T-helper 1 cell (primary cell): ENCODE measurements at places on chromosomes 6 and 20.

DNA sequence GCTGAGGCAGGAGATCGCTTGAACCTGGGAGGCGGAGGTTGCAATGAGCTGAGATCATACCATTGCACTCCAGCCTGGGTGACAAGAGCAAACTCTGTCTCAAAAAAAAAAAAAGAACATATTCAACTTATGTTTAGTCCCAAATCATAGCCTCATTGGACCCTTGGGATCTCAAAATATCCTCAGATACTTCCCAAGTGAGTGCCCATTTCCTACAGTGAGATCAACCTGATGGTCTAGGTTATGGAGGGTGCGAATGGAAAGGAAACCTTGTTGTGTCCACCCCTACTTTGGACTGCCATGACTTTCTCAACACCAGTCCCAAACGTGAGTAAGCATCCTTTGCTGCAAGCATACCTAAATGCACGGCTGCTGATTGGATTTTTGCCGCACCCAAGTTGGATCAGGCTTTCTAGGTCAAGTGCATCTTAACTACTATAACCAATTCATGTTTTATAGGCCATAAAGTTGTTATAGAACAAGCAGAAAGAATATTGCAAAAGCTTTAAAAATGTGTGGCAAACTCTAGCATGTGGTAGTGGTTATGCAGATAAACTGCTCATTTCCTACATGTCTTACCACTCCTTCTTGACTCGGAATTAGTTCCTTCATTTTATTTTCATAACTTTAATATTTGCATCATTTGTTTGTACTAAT lies 131.2 kb downstream of the PLEKHG1 start:
- DNase-seq, result no peak

DNA sequence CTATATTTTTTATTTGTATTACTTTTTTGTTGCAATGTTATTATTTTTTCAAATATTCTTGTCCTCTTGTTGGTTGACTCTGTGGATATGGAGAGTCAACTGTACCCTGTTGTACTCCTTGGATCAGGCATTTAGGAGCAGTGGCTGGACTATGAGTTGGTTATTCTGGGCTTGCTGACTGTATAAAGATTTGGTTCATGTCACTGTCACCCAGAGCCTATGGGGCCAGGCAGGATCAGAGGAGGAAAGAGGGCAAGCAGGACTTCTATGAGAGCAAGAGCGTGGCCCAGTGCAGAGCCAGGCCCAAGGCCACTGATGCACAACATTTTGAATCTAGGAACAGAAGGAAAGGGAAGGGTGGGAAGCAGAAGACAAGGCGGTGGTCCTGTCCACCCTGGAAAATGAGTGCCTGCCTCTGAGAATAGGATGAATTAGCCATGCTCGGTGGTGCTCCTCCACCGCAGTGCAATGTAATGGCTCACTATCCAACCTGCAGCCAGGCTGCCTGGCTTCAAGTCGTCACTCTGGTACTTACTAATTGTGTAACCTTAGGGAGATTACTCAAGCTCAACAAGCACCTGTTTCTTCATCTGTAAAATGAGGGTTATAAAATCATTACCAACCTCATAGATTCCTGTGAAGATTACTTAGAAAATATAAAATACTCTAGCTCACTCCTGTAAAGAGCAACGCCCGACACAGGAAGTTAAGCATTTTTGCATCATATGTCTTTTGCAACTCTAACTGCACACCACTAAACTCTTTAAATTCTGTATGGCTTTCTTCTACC lies 192.1 kb downstream of the KCNQ5 start:
- no peak for DNase-seq

DNA sequence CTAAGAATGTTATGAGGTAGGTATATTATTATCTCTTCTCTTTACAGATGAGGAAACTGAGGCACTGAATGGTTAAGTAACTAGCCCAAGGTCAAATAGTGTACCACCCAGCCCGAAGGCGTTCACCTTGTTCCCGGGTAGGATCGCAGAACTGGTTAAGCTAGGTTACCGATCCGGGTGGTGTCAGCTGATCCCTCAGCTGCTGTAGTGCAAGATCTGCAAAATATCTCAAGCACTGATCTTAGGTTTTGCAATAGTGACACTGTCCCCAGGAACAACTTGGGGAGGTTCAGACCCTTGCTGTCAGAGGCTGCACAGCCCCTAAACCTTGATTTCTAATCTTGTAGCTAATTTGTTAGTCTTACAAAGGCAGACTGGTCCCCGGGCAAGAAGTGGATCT lies 28.1 kb downstream of the SLC52A3 start:
- DNase-seq, result no peak

- DNase-seq, result no peak
Observed at GRCh38 chr20:61263084-61263695, 11.1 kb downstream of the CDH4 start.

DNA sequence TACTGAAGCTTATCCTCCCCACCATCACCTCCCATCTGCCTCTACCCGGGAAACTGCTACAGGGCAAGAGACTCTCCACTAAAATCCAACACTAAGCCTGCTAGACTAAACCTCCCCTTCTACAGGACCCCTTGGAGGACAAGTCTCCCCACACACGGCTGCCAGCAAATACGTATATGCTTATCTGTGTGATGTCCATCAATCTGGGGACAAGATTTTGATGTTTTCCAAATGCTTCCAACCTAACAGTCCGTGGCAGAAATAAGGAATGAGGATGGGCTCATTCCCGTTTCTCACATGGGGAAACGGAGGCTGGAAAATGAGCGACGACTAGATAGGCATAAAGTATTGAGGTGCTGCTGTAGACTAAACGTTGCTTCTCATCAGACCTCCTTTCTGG lies 1.8 kb downstream of the KCNK5 start:
- DNase-seq, result no peak

DNA sequence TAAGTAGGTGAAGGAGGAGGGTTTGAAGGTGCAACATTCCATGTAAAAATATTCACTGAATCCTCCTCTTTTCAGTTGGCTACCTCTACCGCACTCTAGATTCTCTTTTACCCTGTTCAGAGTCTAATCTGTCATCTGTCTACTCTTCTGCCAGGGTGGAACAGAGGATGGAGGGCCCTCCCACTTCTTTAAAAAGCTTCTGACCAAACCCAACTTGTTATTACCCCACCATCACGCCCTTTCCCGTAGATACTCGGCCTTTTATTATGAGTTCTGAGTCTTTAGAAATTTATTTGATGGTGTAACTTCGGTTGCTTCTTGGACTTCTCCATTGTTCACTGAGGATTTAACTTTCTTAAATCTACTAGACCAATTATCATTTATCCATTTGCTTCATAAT lies 11.7 kb downstream of the STX11 start:
- no peak for DNase-seq

DNA sequence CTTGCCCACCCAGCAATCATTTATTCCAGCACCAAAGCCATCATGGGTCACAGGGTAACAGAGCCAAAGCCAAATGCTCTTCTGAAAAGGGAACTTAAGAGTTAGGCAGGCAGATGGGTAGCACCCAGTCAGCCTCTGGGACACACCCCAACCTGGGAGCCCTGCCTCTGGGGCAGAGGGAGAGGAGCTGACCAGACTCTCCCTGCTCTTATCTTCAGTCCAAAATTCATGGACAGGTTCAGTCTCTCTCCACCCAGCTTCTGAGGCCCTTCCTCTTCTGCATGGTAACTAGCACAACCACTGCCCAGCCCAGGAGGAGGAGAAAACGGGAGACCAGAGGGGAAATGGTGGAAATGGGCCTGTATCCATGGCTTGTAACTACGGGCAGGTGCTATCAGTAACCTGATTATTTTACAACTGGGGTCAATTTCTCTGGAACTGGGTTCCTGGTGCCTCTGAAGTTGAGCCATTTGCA lies 105.4 kb downstream of the NOL4L start:
- DNase-seq, result no peak

DNA sequence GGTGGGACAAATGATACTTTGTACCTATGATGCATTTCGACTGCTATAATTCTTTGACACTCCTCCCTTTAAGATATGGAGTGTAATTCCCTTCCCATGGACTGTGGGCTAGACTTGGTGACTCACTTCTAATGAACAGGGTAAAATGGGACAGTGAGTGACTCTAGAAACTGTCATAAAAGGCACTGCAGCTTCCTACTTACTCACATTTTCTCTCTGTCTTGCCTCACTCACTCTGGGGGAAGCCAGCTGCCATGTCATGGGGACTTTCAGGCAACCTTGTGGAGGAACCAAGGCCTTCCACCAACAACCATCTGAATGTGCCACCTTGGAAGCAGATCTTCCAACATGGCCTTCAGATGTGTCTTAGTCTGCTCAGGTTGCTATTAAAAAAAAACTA lies 12.9 kb upstream of the GFOD1 start:
- no peak for DNase-seq

GRCh38 chr6:132995432-132995831 lies 181.1 kb downstream of the RPS12 start:
- no peak for DNase-seq

DNA sequence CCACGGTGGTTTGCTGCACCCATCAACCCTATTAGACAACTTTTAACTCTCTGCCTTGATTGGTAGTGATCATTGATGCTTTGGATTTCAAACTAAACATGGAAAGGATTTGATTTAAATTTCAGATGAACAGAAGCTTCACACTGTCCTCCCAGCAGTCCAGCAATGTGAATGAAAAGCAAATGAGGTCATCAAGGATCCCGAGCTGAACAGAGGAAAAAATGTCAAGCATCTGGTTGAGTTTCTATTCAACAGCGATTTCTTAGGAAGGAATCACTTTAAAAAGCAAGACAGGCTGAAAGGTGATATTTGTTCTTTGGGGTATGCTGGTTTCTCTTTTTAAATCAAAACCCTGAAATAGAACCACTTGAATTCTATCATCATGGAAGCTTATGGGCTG lies 10.6 kb upstream of the SAMD3 start:
- no peak for DNase-seq

DNA sequence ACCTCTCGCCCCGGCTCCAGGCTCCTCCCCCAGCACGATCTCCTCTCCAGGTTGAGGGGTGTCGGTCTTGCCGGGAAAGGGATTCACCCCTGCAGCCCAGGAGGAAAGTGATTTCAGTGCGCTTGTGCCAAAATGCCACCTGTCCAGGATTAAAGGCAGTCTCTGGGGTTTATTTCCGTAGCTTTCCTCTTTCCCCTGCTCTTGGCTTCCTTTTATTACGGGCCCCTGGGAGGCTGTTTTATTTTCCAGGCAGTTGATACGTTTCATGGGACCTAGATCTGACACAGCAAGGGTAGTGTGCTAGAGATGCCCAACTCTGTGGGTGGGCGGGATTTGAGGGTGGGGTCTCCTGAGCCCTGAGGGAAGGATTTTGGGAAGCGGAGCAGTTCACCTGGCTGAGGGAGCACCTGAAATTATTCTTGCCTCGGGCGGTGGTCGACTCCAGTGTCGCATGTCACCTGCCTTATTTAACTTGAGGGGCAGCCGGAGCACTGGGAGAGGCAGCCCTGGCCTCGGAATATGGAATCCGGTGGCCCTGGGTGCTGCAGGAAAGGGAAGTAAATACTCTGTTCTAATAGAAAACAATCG lies 9.5 kb upstream of the NKX2-2 start:
- DNase-seq, result no peak

DNA sequence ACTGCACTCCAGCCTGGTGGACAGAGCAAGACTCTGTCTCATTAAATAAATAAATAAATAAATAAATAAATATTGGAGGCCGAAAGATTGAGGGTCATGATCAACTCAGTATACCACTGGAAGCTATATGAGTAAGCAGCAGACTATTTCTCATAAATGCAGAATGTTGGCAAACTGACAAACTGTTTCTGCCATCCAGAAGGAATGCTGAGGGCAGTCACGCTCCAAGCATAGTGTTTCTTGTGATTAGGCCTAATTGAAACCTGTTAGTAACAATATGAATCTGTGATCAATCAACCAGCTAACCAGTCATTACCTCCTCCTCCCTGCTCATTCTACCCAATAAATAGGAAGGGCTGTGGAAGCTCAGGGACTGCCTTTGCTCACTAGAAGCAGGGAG lies 15.2 kb upstream of the KCNK15 start:
- no peak for DNase-seq

GRCh38 chr20:56358070-56358469 lies 704 bp upstream of the FAM210B start:
- DNase-seq, result no peak

- DNase-seq, result no peak
Observed at GRCh38 chr6:1624851-1625781, 15.4 kb downstream of the FOXC1 start.

DNA sequence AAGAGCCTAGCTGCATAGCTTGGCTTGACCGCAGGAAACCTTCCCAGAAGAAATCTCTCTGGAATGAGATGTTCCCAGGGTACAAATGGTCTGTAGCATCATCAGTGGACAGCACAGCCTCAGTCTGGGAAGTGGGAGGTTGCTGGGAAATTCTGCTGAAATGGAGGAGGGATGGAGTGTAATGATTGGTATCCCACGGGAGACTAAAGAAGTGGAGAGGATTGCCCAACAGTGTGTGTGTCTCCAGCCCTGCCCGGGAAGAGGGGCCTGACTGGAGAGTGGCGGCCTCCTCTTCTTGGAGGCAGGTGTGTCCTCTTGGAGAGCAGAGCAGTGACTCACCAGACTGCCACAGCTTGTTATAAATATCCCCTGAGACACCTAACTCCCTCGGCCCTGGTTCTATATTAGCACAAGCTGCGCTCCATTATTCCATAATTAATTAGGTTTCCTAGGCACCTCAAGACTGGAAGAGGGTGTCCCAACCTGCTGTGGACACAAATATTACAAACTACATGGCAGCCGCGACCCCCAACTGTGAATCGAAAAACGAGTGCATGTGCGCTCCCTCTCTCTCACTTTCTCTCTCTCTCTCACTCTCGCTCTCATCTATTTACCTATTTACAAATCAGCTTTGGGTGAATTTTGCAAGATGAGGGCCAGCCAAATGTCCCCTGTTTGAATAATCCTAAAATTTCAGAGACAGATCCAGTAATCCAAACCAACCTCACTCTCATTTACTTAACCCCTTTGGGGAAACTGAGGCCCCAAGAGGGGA lies 68.8 kb downstream of the FGD2 start:
- DNase-seq, result no peak

DNA sequence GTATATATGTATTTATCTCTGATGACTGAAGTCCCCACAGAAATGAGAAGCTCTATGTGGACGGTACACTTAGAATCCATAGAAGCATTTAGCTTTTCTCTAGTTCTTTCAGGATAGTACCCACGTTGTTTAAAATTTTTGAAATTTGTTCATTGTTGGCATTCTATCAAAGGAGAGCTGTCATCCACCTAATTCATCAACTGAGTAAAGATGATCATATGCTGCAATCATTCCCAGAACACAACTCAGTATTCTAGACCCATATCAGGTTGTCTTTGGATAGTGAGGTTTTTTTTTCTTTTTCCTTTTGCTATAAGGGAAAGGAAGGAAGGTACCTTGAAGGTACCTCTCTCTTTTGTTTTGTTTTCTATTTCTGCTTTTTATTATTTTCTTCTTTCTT lies 9.3 kb downstream of the SERAC1 start:
- no peak for DNase-seq
